ENCODE measurements at places on chromosomes 4 and X.

DNA sequence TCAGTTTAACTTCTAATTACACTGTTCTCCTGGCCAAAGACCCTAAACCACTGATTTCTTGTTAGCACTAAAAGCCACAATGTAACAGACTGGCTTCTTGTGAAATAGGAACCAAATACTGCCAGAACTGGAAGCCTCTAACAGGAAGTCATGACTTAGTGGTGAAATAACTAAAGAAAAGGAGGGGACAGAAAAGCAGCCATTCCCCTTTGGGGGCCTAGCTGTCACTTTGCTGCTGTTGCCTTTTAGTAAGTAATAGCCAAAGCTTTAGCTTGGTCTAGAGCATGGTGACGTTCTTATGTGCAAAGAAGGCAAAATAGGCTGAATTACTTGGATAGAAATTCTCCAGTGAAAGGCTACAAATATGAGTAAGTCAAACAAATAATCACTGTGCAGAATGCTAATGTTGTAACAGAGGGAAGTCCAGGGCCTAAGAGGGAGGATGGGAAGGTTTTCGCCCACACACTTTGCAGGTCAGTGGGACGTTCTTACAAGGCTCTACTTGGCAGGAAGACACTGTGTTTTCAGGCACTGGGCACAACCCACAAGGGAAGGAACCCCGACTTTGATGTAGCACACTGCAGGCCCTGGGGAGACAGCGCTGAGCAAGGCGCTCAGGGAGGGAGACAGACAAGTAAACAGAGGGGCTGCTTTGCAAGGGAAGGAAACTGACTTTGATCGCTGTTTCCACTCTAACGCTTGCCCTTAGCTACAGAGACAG is 16.7 kb downstream of the GAB3 start:
- DNase-seq: no peak

DNA sequence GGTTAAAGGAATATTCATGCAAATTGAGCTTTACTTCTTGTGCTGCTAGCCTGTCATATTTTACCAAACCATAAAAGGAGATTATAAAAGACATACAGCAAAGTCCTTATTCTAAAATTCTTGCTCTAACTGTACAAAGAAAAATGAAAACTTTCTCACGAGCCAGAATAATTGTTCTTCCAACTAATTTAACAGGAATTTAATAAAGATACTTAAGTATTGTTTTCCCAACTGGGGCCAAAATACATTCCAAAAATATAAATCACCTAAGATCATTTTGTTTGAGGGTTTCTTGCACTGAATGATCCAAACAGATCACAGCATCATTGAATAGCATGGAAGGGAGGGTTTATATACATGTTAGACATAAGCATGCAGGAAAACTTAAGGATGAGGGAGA is 127.1 kb upstream of the PCDH18 start:
- DNase-seq: no peak

DNA sequence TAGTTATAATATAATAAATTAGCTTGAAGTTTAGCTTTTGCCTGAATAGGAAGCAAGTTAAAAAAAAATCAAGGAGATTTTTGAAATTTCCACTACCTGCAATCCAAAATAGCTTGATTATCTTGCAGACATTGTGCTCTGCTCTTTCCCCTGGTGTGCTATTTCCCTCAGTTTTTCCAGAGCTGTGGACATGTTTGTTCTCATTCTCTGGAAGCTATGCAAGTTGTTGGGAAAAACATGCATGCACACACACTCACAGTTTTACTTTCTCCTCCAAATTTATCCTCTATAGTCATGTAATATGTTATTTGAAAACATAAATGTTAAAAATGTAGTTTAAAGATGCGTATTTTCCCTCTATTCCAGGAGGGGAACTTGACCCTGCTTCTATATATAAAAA is 225.8 kb upstream of the ARSJ start:
- no peak for DNase-seq

DNA sequence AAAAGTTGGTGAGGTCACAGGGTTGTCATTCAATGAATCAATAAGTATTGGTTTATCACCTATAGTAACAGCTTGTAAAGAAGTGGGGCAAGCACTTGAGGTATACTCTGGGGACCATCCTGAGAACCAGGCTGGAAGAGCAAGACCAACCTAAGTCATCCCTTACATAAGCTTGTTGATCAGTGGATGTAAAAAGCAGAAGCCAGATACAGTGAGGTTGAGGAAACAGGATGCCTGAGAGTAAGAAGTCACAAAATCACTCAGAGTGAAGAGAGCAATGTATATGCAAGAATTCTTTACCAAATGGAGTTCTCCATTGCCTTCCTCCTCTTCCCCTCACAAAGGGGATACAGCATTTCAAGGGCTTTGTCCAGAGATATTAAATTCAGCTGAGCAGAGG is 76.3 kb upstream of the PACRGL start:
- DNase-seq: no peak

GRCh38 chrX:136574548-136574947 is 42.5 kb downstream of the VGLL1 start:
- no peak for DNase-seq

DNA sequence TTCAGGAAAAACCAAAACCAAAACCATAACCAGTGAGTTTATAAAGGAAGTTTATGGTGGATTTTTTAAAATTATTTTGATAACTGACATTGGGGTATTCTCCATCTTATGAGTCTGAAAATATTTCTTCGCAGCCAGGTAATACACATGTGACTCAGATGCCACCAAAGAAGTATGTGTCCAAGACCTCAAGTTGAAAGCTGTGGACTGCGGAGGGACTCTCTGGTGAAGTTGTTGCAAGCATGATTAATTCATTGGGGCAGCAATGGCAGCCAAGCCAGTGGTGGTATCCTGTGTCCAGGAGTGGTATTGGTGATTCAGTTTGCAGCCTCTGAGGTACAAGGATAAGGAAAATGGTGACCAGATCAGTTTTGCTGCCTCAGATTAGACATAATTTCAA is 14.0 kb upstream of the ADH5 start:
- no peak for DNase-seq

GRCh38 chr4:32485956-32486355 is 1765.8 kb downstream of the PCDH7 start:
- no peak for DNase-seq

GRCh38 chrX:47664737-47665136 is 5.8 kb upstream of the UXT start:
- no peak for DNase-seq

DNA sequence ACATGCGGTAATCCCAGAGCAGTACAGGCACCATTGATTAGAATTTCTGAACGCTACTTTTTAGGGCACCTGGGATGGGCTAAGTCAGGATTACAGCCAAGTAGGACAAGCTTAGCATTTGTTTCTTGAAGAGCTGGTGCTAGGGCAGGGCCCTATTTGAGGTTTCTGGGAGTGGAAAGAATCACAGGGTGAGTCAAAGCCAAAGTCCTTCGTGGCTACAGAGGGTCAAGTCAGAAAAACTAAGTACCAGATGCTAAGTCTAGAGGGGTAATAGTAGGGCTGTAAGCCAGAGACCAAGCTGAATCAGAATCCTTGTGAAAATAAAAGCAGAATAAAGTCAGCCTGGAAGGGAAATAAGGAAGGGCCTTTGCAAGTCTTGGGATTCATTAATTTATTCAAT is 448.6 kb downstream of the ZIC3 start:
- DNase-seq: no peak

- no peak for DNase-seq
Observed at GRCh38 chr4:66157594-66157993, 487.3 kb upstream of the EPHA5 start.

DNA sequence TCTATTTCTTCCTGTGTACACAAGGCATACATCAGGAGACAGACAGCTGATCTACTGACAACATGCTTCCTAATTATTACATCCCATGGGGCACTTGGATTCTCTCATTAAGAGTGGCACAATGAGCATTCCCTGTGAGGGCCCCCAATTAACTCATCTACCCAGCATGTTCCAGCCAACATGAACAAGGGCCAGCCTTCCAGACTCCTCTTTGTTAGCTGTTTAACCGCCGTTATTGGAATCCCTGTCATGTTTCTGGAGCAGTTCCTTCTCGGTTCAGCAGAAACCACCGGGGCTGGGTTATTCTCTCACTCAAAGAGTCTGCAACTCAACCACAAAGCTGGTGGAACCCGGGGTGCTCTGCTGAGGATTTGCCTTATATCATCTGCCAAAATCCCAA is 9.9 kb upstream of the GPM6B start:
- DNase-seq: no peak

- DNase-seq: no peak
Observed at GRCh38 chr4:8278009-8278395, 8.4 kb downstream of the HTRA3 start.

- no peak for DNase-seq
Observed at GRCh38 chr4:60945641-60946040, 254.5 kb upstream of the ADGRL3 start.

GRCh38 chr4:37531151-37531550 is 155.0 kb downstream of the RELL1 start:
- DNase-seq: no peak

- DNase-seq: no peak
Observed at GRCh38 chr4:64614276-64614675, 205.0 kb upstream of the TECRL start.

- DNase-seq: no peak
Observed at GRCh38 chr4:70874268-70875156, 27.7 kb upstream of the MOB1B start.

DNA sequence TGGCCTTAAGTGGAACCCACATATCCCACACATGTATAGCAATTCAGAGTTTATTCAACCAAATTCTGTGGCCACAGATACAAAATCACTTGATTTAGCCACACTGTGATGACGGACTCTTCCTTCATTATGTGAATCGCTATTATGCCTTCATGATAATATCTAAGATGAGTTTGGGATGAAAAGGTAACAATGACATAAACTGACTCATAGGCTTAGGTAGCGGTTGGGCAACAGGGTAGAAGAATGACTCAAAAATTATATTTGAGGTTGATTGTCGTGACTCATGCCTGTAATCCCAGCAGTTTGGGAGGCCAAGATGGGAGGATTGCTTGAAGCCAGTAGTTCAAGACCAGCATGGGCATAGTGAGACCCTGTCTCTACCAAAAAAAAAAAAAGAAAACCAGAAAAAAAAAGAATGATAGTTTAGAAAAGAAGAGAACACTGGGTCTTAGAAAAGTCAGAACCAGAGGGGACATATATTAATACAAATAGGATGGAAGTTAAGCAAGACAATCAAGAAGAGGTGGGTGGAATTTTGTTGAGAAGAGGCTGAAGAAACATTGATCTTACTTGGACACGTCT is 70.4 kb upstream of the USP9X start:
- DNase-seq: no peak

GRCh38 chrX:142295190-142295589 is 90.1 kb upstream of the MAGEC2 start:
- no peak for DNase-seq

- DNase-seq: no peak
Observed at GRCh38 chr4:100843910-100844309, 326.1 kb upstream of the EMCN start.

- no peak for DNase-seq
Observed at GRCh38 chr4:108620933-108621905, 843 bp downstream of the RPL34 start.

DNA sequence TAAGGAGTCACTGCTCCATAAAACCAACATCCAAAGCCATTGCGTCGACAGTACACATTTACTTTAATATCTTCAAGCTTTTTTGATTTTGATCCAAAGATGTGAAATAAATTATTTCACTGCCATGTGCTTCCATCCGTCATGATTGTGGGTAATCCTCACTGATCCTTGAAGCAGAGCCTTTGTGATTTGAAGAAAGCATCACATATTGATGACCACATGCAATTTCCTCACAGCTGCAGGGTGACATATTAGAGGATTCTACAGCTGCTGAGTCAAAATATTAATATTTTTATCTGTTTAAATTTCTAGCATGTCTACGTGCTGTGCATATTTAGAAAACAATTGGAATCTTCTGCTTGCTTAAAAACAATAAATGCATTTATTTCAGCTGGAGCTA is 196.8 kb upstream of the ANXA3 start:
- no peak for DNase-seq

- DNase-seq: no peak
Observed at GRCh38 chr4:140243278-140243753, 89.3 kb upstream of the MAML3 start.

GRCh38 chr4:182645511-182645910 is 271.7 kb downstream of the DCTD start:
- DNase-seq: no peak

DNA sequence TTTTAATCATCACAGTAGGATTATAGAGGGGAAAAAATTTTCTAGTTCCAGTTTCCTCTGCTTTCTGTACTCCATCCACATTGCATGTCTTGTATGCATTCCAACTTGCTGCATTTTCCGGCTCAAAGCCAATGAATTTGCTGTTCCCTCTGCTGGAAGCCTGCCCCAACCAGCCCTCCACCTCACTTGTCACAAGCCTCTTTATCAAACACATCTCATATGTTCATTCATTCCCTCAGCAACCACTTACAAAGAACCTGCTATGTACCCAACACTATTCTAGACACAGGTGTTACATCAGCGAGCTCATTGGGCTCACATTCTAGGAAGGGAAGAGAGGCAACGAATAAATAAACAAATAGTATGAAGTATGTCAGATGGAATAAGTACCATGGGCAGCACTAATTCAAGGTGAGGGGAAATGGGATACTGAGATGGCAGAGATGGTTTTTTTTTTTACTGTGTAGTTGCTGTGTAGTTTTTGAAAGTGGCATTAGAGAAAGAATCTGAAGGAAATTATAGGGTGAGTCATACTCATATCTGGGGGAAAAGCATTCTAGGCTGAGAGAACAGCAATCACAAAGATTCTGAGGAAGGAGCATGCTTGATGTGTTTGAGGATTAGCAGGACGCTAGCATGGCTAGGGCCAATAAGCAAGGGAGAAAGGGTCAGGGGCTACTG is 332.5 kb downstream of the PDGFC start:
- no peak for DNase-seq

- no peak for DNase-seq
Observed at GRCh38 chr4:10083331-10083771, 33.2 kb downstream of the WDR1 start.

DNA sequence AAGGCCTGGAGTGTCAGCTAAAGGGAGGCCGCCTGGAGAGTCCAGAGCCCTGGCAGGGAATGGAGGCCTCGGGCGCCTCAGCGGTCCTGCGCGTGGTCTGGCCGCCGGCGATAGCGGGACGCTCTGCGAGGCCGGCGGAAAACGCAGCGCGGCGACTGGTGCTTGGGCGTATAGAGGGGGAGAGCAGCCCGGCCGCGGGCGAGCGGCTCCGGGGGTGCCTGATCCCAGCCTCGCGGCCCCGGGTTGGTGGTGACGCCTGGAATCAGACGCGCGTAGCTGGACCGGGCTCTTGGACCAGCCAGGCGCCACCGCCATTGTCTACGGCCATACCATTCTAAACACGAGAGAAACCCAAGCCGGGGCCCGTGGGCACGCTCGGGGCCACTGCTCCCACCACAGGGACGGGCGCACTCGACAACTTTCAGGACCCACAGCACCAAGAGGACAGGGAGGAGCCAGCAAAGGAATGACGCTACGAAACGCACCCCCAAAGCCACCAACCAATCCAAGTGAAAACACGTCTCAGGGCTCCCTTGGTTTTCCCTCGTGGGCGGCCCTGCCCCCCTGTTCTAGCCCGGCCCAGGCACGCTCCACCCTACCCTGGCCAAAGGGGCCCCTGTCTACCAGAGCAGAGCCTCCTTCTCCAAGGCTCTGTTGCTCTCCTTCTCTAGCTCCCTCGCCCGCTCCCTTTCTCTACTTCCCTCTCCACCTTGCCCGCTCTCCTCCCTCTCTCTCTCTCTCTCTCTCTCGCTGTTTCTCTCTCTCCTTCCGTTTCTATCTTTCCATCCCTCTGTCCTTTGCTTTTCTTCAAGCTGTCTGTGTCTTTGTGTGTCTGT is 7.8 kb downstream of the FRG2 start:
- no peak for DNase-seq

Data from stimulated activated CD4-positive, alpha-beta T cell treated with anti-CD3 and anti-CD28 coated beads, Interleukin-12 subunit alpha, Interleukin-12 subunit beta, amount 100 ng/mL, for 48 hours (primary cell).